ENCODE measurements at places on chromosomes 2 and 18.
A peak's percentile ranks its signal among the peaks of the same experiment; 100 is the strongest.

GRCh38 chr2:239756031-239756789 is 268.9 kb downstream of the NDUFA10 start:
- no peak for DNase-seq

DNA sequence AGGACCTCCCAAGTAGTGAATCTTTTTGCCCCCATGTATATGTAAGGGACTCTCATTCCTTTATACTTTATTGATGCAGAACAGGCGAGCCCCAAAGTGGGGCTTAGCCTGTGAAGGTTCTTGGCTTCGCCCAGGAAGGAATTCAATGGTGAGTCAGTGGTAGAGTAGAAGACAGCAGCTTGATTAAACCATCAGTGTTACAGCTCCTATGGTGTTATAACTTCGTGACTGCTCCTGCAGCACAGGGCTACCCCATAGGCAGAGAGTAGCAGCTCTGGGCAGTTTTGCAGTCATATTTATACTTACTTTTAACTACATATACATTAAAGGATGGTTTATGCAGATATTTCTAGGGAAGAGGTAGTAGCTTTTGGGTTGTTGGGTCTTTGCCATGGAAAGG is 11.0 kb downstream of the FAM171B start:
- DNase-seq, result no peak

- no peak for DNase-seq
These were observed 96.1 kb downstream of the NRP2 start for GRCh38 chr2:205778356-205778755.

GRCh38 chr2:155747531-155747930 is 585.0 kb downstream of the NR4A2 start:
- no peak for DNase-seq

DNA sequence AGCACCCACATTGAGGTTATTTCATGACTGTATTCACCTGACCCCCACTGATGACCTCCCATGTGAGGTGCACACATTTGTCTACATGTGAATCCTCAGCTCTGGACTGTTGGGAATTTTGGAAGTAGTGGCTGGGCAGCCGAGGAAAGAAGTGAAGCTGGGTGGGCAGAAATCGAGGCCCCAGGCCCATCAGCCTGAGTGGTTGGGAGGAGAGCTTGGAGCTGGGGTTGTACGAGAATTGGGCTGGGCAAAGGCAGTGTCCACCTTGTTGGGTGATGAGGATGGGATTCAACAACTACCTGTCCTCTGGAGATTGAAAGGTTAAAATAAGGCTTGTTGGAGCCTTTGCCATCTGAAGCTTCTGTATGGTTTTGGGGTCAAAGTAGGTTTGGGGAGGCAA is 35.8 kb downstream of the AGAP1 start:
- no peak for DNase-seq

- DNase-seq, result no peak
These were observed 780.0 kb upstream of the RAB6C start for GRCh38 chr2:129199501-129199900.

DNA sequence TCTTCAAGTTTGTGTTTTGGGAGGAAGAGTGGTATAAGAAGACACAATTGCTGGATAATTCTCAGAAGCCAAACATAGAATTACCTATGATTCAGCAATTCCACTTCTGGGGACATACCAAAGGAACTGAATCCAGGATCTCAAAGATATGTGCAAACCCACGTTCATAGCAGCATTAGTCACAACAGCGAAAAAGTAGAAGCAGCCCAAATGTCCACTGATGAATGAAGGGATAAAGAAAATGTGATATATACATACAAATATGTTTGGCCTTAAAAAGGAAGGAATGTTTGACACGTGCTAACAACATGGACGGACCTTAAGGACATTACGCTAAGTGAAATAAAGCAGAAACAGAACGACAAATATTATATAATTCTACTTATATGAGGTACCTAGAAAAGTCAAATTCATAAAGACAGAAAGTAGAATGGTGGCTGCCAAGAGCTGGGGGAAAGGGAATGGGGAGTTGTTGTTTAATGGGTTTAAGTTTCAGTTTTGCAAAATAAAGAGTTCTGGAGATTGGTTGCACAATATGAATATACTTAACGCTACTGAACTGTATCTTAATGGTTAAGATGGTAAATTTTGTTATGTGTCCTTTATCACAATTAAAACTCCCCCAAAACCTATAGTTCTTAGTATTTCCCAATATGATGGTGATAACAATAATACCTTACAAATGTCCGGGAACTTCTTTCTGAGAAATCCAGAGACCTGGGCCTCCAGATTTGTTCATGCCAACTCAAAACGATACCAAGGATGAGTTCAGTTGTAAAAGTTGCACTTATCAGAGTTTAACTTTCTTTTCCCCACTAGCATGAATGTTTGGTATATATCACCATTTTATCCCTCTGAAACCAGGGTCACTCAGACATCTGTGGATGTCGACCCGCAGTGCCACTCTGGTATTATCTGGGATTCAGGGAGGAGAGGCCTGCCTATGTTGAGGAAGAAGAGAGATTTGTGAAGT is 33.7 kb upstream of the WIPF1 start:
- DNase-seq, result no peak

DNA sequence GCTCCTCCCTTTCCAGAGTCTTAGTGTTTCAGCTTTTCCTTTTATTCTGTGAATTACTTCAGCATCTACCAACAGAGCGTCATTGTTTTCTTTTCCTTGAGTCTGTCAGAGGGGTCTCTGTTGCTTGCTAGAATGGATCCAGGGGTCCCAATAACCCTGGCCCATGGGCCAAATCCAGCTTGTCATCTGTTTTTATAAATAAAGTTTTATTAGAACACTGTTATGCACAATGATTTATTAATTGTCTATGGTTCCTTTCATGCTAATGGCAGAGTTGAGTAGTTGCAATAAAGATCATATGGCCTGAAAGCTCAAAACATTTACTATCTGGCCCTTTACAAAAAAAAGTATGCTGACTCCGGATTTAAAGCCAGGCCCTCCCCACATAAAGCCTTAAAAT is 58.8 kb downstream of the MRPL35 start:
- no peak for DNase-seq

DNA sequence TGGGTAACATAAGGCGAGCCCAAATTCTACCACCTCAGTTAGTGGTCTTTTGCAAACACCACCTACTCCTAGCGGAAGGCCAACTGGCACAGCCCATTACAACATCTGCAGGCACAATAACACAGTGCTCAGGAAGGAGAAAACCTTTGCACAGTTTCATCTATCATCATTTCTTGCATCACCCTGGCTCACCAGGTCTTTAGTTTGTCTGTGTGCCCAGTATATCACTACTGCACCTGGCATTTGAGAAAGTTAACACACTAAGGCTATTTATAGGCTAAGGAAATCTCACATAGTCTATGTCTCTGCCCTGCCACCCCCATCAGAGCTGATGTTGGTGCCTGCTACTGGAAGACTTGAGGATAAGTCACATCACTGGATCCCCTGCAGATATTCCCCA is 484.0 kb downstream of the SATB2 start:
- no peak for DNase-seq

- DNase-seq, result no peak
These were observed 701.1 kb upstream of the KLHL29 start for GRCh38 chr2:22683914-22684313.

GRCh38 chr18:76188097-76188496 is 306.9 kb downstream of the ZNF516 start:
- DNase-seq, result no peak

GRCh38 chr2:235421618-235422017 is 72.2 kb upstream of the AGAP1 start:
- DNase-seq, result no peak

- DNase-seq, result peak; percentile 35
These were observed 212.3 kb downstream of the SNTG2 start for GRCh38 chr2:1162768-1163584.

DNA sequence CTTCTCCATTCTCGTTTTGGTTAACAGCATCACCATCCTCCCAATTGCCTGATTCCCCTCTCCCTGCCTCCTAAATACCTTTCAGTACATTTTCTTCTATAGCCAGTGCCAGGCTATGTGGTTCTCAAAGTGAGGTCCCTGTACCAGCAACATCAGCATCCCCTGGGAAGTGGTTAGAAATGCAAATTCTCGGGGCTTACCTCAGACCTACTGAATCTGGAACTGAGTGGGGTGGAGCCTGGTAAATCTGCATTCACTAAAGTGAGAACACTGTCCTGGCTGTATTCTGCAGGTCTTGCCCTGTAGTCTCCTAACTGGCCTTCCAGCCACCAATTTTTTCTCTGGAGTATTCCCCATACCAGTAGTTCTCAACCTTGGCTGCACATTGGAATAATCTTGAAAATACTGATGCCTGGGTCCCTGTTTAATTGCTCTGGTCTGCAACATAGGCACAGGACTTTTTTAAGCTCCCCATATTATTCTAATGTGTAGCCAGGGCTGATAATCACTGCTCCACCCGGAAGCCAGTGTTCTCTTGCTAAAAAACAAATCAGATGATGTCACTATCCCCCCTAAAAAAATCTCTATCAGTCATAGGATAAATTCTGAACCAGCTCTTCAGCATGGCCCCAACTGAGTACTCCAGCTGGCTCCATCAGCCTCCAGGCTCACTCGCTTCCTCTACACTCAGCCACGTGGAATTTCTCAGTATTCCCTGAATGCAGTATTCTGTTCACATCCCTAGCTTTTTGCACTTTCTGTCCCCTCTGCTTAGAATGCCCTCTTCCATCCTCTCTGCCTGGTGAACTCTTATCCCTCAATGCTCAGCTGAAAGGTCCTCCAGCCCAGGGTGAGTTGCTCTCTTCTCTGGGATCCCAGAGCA is 98.4 kb downstream of the CDK15 start:
- DNase-seq, result no peak

- DNase-seq, result no peak
These were observed 60.8 kb downstream of the SETBP1 start for GRCh38 chr18:44741511-44741910.

DNA sequence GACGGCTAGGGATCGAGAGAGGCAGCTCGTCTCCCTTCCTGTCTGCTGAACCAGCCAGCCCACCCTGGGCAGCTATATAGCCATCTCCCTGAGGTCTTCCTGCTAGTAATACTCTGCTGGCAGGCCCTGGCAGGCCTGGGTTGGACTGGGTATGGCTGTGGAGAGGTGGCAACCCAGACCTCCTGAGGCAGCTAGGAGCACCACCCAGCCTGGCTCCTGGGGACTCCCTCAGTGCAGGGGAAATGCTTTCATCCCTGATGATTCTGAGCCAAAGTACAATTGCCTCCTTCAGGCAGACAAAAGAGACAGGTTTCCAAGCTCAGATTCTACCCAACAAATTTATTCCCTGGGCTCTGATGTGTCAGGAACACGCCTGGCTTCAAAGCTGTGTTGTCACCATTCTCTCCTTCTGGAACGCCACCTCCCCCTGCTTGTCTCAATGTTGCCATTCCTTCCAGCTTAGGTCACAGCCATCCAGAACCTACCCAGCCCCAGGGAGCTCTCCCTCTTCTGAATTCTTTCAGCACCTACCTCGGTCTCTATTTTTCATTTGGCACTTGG is 4.7 kb upstream of the DNAJB2 start:
- DNase-seq, result no peak

GRCh38 chr2:105400138-105400540 is 1.3 kb upstream of the FHL2 start:
- no peak for DNase-seq

- DNase-seq, result no peak
These were observed 109.1 kb downstream of the SMAD7 start for GRCh38 chr18:48841381-48842258.

GRCh38 chr2:226307487-226308322 is 491.9 kb downstream of the IRS1 start:
- no peak for DNase-seq

DNA sequence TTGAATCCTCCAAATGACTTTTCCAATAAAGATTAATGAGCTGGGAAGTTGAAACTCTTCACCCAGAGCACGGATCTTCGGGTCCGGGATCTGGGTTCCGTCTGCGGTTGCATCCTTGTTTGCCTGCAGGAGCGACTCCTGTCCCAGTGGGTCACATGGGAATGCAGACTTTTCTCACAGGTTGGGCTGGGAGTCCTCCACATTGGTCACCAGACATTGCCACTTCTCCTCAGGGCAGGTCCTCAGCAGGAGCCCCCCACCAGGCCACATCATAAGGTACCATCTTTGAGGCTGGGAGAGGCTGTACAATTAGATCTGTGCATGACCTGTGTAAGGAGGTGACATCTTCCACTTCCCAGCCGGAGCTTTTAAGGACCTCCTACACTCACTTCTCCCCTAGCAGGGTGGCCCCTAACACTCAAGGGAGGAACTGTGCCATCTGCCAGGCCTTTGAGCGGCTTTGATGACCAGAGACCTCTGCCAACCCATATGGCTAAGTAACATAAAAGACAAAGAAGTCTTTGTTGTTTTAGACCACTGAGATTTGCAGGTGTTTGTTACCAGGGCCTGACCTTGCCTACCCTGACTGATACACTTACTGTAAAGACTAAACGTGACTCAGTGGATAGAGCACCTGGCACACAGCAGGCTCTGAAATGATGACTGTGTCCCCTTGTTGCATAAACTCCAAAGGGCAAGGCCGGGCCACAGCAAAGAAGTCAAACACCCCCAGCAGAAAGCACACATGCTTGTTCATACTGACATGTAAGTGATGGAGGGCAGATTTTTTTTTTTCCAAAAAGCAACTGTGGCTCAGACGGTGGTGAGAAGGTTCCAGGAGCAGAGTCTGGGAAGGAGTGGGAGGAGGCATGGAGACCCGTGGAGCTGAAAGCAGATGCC is 7.9 kb upstream of the TEX51 start:
- no peak for DNase-seq

DNA sequence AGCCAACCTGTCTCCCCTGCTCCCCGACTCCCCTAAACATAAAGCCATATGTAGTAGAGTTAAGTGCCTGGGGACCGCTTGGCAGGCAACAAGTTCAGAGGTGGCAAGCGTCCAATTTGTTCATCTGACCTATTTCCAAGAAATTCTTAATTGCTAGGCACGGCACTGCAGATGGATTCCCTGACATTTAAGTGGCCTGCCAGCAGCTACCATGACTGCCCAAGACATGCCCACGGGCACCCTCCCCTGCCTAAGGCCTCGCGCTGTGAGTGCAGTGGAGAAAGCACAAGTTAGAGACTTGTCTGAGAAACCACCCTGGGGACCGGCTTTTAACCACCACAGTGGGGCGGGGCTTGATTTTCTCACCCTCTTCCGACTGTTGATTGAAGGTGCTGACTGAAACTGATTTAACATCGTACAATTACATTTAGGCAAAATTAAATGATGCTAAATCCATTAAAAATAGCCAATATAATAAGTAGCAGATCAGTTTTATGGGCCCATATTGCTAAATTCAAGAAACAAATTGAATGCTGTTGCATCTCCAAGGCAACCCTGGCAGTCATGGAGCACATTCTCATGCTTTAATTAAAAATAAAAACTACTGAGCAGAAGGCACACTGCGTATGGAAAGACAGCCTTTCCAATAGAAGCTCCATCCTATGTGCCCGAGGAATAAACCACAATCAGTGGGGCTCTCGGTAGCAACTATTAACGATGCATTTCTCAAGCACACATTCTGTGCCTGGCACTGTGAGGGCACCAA is 163.6 kb upstream of the ACAA2 start:
- no peak for DNase-seq
